ENCODE measurements at places on chromosomes 11 and 22.
A peak's percentile ranks its signal among the peaks of the same experiment; 100 is the strongest.

GRCh38 chr22:36612458-36612857 is 83.5 kb upstream of the EIF3D start:
- DNase-seq: no peak

GRCh38 chr11:68009391-68010089 is 587 bp upstream of the ALDH3B1 start:
- no peak for DNase-seq

DNA sequence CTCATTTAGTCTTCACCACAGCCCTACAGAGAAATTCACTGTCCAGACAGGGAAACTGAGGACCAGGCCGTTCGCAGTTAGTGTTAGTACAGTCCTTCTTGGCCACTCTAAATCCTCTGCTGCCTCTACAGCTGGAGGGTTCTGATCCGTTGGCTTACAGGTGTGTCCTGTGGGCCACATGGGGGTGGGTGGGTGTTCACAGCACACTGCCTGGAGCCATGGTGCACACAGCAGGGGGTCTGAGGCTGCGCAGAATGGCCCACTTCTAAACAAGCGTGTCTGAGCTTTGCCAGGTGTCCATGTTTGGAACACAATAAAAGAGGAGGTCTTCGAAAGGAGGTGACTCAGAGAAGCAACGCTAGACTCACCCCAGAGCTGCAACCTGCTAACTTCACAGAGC is 249.0 kb downstream of the ST3GAL4 start:
- no peak for DNase-seq

DNA sequence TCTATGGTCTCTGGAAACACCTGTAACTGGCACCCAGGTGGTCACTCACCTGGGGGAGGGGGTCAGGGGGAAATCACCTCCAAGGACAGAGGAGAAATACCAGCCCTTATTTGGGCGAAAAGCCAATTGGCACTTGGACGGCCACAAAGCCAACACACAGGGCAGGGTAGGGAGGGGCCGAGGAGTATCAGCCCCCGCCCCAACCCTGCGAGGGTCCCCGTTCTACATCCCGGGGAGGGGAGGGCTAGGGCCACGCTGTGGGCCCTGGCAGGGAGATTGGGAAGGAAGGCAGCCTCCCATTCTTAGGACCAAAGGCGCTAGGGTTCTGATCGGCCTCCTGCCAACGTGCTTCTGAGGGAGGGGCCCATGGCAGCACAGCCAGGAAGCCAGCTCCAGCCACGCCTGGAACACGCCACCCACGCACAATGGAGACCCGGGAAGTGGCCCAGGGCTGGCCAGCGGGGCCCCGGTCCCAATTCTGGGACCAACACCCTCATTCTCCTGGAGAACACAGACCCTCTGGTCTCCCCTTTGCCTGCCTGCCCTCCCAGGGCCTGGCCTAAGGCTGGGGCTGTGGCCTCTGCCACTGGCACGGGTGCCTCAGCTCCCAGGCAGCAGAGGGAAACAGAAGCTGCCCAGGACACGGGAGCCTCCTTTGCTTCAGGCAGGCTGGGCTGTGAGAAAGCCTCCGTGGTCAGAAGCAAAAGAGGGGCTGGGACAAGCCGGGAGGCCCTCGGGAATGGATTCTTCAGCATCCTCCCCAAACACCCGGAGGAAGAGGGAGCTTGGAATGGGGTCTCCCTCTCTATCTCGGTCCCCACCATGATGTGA is 7.4 kb downstream of the CBX6 start:
- no peak for DNase-seq

- no peak for DNase-seq
These were observed 3.6 kb downstream of the NEAT1 start for GRCh38 chr11:65425971-65426838.

- no peak for DNase-seq
These were observed 45.0 kb downstream of the LARGE2 start for GRCh38 chr11:45967506-45967905.

- no peak for DNase-seq
These were observed 30.5 kb downstream of the CTNND1 start for GRCh38 chr11:57792060-57792541.

DNA sequence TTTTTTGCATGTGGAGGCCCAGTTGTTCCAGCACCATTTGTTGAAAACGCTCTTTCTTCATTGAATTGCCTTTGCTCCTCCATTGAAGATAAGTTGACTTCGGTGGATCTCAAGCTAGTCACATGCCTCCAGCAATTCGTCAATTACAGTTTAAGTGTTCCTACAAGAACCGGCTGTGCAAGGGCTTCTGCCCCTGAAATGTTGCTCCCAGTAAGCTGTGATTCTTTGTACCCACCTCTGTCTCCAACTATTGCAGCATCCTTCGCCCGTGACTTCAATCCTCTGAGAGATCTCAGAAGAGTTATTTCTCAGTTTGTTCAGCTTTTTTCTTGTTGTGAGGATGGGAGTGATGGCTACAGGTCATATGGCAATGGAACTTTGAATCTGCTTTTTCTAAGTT is 194.2 kb upstream of the B3GAT1 start:
- DNase-seq: no peak

DNA sequence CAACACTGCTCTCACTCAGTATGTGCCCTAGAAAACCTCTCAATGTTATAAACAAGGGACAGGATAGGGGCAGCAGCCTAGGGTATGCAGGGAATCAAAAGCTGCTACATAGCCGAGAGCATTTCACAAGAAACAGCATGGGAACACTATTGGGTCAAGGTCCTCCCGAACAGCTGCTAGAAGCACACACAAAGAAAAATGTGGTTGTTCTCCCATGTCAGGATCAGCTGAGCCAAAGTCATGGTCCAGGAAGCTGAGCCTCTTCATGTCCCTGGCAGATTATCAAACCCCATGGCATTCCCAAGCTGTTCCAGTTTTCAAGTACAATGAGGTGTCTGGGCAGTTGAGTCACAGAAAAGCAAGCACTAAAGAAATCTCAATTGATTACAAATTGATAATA is 21.0 kb upstream of the GDPD4 start:
- DNase-seq: no peak

DNA sequence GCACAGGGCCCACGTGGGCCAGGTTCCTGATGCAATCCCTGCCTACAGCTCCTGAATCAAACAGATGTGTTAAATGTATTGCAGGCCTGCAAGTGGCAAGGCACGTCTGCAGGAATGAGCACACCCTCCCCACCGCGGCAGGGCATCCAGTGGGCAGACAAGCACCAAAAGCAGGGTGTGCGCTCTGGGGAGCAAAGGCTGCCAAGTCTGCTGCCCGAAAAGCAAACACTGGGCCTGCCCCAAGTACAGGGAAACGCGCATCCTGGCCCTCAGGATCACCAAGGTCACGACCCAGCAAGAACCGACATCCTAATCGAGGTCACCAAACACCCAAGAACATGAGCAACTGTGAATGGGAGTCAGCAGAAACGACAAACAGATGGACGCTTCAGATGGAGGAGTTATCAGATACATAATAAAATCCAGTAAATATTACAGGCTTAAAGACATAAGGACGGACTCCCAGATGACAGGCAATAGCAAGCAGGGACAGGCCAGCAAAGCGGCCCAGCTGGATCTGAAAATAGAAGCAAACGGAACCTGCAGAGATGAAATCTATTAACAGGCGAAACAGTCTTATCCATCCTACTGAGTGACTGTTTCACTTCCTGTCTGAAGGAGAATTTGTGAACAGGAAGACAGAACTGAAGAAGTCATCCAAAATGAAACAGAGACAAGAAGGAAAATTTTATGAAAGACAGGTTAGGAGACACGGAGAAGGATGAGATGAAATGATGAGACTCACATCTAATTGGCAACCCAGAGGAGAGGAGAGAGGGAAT is 26.7 kb downstream of the CARS1 start:
- no peak for DNase-seq

- DNase-seq: no peak
These were observed 52.1 kb downstream of the LINC01488 start for GRCh38 chr11:69533296-69534165.

GRCh38 chr11:119533921-119534736 is 111.2 kb upstream of the THY1 start:
- peak; percentile 6 for DNase-seq

GRCh38 chr11:122734848-122735496 is 79.5 kb downstream of the UBASH3B start:
- no peak for DNase-seq

GRCh38 chr11:63510360-63511047 is 4.6 kb downstream of the LGALS12 start:
- DNase-seq: no peak

DNA sequence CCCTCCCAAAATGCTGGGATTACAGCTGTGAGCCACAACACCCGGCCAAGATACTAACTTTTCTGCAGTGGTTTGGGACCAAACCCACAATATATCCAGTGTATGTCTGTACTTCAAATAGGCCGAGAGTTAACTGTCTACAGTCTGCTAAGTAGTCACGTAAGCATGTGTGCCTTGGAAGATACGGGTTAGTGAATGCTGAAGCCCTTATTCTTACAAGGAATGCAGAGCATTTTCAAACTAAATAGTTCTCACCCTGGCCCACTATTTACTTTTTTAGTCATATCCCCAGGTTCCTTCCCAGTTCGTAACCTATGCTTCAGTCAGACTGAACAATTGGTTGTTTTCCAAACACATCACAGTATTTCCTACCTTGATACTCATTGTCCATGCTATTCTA is 176.0 kb downstream of the WNT11 start:
- DNase-seq: no peak

DNA sequence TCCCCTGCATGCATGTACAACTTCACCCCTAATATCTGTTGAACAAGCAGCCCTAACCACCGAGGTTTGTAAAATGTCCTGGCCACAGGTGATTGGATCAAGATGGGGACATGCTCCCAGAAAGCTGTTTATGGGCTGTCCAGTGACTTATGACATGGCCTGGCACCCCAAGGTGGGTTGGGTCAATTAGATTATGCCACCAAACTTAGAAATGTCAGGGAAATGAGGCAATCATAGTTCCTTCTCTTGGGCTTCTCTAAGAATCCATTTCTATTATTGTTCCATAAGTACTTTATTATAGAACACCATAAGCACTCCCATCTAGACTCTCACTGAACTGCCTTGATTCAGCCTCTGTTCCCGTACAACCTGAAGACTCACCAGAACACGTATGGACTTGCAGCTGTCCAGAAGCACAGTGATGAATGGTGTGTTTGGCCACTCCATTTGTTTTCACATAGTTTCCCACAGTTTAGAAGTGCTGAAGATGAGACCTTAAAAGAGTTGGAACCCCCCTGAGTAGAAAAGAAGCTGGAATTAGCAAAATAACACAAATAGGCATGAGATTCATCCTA is 45.5 kb upstream of the OLFML1 start:
- no peak for DNase-seq

- DNase-seq: no peak
These were observed 19.9 kb downstream of the OR8G5 start for GRCh38 chr11:124276081-124276480.

DNA sequence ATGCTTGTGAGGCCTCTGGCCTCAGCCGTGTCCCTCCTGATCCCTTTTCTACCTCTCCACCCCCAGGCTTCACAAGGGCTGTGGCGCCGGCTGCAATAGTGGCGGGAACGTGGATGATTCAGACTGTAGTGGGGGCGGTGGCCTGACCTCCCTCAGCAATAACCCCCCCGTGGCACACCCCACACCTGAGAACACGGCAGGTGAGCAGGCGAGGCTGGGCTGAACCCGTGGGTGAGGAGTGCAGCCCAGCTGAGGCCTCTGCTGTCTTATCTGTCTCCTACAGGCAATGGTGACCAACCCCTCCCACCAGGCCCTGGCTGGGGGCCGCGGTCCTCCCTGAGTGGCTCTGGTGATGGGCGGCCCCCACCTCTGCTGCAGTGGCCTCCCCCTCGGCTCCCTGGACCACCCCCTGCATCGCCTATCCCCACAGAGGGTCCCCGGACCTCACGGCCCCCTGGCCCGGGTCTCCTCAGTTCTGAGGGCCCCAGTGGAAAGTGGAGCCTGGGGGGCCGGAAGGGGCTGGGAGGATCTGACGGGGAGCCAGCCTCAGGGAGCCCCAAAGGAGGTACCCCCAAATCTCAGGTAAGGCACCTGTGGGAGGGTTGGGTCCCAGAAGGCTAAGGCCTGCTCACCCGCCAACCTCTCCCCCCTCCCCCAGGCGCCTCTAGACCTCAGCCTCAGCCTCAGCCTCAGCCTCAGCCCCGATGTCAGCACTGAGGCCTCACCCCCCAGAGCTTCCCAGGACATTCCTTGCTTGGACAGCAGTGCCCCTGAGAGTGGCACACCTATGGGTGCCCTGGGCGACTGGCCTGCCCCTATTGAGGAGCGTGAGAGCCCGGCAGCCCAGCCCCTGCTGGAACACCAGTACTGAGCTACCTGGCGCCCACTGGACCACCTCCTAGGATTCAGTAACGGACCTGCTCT is 1.5 kb upstream of the SIPA1 start:
- no peak for DNase-seq

DNA sequence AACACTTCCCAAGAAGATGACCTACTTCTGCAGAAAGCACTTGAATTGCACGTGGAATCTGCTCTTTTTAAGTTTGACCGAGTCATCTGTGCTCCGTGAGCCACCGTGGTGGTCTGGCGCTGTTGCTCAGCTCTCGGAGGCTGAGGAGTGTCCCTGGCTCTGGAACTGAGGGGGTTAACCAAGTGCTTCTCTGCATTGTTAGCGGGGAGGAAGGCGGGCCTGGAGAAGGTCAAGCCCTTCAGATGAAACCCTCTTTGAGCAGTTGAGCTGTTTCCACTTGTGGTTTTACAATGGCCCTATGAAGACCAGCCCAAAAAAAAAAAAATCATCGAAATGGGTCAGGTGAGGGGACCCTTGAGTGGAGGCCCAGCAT is 286.4 kb downstream of the NTM start:
- DNase-seq: no peak

DNA sequence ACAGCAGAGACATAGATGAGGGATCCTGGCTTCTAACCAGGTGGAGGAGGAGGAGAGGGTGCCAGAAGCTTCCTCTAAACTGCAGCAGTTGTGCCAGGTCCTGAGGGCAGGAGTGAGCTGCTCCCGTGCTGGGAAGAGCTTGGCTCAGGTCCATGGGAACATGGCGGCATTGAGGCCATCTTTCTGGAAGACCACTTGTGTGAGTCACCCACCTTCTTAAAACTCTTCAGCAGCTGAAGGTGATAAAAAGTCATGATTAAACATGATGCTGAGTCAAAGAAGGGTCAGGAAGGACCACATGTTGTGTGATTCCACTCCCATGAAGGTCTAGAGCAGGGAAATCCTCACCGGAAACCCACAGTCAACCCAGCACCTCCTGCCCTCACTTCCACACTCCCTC is 35.1 kb downstream of the LINC01488 start:
- DNase-seq: no peak

GRCh38 chr11:128187835-128188234 is 399.5 kb downstream of the ETS1 start:
- no peak for DNase-seq

GRCh38 chr11:91187314-91187713 is 964.5 kb upstream of the CHORDC1 start:
- no peak for DNase-seq

- no peak for DNase-seq
These were observed 52.7 kb upstream of the WNT7B start for GRCh38 chr22:46029574-46030200.

- DNase-seq: no peak
These were observed 17.8 kb downstream of the CYB5R2 start for GRCh38 chr11:7655253-7656217.

DNA sequence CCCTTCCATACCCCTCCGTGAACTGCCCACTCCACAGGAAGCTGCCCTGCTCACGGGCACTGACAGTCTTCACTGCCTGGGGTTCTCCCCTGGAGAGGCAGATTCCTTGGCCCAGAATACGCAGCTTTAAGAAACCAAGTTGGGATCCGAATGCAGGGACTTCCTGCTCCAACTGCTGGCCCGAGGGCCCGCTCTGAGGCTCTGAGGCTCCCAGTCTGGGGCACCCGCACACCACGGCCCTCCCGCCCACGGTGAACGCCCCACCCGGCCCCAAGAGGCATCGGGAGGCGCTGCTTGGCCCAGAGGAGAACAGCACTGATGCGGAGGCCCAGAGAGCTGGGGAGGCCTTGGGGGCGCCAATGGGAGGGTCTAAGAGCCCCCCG is 42.3 kb downstream of the IGF2 start:
- DNase-seq: no peak

Measured in left renal pelvis (tissue), 4 donors.